ENCODE measurements at places on chromosomes 6 and 20.

GRCh38 chr6:44025226-44025625 lies 102.0 kb downstream of the MRPL14 start:
- no peak for DNase-seq

GRCh38 chr6:168258795-168259194 lies 60.8 kb downstream of the DACT2 start:
- DNase-seq = no peak

DNA sequence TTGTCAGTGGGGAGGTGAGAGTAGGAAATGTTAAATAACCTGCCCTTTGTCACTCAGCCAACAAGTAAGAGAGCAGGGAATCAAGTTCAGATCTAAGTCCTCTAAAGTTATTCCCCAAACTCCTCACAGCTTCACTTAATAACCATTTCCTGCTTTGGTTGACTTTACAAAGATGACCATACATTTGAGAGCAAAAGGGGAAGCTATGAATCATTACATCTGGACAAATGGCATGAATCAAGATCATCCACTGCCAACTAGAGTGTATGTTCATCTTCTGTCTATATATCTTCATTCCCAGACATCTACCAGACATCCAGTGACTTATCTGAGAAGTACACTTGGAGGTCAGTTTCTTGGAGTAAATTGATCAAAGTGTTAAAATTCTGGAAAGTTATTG lies 15.1 kb upstream of the HIVEP2 start:
- DNase-seq = no peak

DNA sequence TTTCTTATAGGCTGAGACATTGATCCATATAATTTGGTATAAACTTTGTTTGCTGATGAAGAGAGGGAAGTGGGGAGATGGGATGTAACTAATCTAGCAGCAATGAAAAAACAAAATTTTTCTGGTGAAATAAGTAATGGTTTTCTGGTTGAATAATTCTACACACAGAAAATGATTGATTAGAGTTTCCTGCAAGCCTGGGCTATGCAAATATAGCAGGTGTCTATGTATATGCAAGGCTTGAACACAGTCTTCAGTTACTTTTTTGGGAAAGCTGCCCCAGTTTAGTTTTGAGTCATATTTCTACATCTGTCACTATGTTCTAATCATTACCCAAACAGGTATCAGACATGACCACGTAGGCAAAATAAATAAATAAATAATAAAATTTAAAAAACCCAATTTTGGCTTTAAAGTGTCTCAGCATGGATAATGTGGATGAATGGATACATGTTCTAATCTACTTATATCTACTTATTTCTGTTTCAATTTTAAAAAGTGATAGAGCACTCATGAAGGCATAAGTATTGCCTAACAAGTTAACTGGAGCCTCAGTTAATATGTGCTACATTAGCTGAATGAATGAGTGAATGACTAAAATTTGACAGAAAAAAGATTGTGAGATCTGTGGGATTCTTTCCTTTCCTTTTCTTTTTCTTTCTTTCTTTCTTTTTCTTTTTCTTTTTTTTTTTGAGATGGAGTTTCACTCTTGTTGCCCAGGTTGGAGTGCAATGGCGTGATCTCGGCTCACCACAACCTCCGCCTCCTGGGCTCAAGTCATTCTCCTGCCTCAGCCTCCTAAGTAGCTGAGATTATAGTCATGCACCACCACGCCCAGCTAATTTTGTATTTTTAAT lies 37.2 kb upstream of the TFB1M start:
- peak; percentile 71 for DNase-seq

DNA sequence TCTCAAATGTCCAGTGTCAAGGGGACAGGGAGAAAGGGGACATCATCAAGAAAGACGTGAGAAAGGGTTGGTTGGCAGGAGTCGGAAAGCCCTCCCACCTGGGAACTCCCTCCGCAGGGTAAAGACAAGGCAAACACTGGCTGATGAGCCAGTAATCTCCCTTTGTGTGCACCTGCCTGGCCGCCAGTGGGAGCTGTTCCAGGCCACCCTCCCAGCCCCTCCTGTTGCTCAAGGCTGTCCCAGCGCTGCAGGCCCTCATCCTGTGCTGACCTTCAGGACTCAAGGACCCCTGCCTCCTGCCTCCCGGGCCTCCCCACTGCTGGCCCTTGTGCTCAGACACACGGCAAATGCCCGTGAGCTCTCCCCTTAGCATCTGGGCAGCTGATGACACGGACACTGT lies 7.4 kb downstream of the FRMD1 start:
- no peak for DNase-seq

DNA sequence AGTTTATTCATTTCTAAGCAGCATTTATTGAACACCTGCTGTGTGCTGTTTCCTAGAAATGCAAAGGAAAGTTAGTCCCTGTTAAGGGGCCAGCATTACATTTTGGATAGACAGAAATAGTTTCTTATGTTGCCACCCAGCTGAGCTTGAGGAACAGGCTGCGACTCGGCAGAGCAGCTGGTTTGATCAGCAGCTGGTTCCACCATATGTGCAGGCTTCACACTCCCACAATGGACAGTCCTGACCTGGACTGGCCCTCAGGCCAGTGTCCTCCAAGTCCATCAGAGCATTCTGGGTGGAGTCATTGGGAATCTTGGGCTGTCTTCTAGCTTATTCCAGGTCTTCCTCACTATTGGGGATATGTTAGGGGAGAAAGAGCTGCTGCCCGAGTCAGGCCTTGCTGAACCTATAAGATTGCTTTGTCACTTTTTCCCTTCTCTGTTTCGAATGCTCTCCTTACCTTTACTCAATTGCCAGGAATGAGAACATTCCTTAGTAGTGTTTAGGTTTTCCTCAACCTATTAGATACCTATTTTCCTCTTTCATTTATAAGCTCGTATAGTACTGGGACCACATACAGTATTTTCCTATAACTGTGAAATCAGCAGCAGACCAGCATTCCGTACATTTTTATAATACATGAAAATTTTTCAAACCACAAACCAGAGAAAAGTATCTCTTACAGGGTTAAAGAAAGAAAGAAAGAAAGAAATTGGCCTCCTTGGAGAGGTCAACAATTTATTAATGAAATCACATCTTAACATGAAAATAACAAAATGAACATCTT lies 203.0 kb downstream of the FARS2 start:
- DNase-seq = no peak

DNA sequence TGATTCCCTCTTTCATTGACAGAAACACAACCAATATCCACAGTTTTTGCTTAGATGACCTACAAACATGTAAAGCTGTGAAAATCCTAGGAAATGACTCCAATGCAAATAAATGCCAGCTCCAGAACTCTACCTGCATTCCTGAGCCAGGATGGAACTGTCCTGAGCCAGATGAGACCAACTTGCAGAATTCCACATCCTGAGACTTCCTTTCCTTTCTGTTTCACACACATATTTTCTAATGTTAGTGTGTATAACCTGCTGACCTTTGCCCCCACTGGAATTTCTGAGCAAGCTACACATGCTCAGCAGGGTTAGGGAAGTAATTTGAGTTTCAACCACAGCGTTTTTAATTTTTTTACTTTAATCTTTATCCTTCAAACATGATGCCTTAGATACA lies 69.6 kb upstream of the ADGRF1 start:
- no peak for DNase-seq

DNA sequence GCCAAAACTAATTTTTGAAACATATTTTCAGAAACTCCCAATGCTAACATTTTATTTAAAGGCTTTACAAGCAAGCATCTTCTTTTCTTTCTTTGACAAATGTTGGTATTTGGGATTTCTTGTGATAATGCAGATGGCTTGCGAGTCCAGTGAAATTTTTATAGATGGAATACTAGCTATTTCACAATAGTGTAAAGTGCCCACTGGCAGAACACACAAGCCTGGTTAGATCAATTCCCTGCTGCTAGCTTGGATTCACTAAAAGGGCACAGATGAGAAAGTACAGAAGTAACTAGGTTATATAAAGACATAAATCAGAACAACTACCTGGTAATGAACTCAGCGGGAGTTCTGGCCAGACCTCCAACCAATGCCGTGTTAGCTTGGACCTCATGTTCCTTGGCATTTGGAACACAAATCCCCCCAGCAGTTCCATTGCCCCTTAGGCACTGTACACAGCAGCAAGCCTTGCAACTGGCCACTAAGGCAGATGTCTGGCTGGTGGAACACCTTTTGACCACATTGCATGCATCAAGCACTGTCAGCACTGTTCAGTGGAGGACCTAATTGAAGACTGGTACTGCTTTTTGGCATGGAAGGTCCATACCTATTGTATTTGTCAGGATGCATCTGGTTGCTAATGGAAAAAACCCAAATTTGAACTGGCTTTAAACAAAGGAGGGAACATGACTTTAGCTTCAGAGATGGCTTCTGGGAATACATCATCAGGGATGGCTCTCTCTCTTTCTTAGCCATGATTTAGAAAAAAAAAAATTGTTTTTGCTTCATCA lies 15.6 kb upstream of the ZFP64 start:
- DNase-seq = no peak

- DNase-seq = no peak
These were observed 47.5 kb downstream of the RALGAPA2 start for GRCh38 chr20:20664795-20665589.

DNA sequence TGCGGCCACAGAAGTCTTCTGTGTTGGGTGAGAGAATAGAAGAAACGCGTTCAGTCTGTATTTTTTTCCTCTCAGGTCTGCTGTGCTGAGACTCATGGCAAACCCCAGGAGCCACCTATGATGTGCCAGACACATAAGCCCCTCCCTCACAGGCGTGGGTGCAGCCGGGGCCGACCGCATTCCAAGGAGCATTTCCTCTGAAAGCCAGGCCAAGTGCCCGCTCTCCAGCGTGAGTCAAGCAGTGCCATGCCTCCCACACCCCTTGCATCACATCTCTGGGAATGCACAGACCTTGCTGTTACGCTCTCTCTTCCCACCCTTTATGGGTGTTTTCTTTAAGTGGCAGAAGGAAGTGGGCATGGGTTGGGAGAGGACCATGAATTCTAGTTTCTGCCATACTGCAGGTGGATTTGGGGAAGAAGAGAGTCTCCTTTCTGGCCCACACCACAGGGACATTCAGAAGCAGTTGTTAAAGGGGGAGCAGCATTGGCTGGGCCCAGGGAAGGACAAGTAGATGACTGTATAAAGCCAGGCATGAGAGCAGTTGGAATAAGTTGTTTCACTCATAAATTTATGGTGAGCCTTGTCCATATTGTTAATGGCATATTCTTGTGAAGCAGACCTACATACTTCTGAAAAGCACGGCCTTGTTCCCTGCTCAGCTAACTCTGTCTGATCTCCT lies 37.1 kb upstream of the TFAP2A start:
- DNase-seq = no peak

- DNase-seq = no peak
These were observed 54.9 kb upstream of the TRAF3IP2 start for GRCh38 chr6:111660531-111660930.

Data from GM18507 (cell line).